ENCODE measurements at places on chromosomes 2 and 18.

- DNase-seq, result no peak
These were observed 364.9 kb downstream of the IRS1 start for GRCh38 chr2:226434702-226435101.

- no peak for DNase-seq
These were observed 224.9 kb upstream of the EPAS1 start for GRCh38 chr2:46072101-46072820.

DNA sequence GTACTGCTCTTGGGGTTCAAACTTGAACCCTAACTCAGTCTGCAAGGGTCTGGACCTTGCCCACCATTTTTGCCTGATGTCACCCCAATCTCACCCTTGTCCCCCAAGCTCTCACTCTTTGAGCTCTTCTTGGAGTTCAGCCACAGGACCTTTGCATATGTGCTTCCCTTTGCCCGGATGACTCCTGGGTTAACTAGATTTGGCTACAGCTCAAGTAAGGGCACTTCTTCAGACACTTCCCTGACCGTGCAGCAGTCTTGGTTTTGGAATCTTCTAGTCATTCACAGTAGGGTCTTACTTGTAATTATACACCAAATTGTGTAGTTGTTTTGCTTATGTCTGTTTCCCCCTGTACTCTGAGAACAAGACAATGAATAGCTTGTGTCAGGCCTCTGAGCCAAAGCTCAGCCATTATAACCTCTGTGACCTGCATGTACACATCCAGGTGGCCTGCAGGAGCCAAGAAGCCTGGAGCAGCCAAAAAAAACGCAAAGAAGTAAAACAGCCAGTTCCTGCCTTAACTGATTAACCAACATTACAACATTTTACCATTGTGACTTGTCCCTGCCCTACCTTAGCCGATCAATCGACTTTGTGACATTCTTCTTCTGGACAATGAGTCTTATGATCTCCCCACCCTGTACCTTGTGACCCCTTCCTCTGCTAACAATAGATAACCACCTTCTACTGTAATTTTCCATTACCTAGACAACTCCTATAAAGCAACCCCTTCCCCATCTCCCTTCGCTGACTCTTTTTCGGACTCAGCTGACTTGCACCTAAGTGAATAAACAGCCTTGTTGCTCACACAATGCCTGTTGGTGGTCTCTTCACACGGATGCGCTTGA is 1.0 kb upstream of the MOGAT1 start:
- DNase-seq, result no peak

GRCh38 chr18:2963048-2963447 is 49.9 kb downstream of the LPIN2 start:
- no peak for DNase-seq

DNA sequence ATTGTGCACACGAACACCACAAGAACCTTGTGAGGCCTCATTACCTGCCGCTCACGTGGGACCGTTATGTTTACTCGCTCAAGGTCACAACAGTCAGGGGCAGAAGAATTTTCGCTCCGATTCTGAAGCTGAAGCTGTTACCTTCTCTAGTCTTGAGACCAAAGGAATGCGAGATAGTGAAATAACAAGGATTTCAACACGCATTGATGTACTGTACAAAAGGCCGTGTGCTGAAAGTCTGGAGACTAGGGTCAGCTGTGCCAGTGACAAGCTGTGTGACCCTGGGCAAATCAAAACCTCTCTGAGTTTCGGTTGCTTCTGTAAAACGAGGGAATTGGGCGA is 583 bp downstream of the NEMP2 start:
- DNase-seq, result no peak

DNA sequence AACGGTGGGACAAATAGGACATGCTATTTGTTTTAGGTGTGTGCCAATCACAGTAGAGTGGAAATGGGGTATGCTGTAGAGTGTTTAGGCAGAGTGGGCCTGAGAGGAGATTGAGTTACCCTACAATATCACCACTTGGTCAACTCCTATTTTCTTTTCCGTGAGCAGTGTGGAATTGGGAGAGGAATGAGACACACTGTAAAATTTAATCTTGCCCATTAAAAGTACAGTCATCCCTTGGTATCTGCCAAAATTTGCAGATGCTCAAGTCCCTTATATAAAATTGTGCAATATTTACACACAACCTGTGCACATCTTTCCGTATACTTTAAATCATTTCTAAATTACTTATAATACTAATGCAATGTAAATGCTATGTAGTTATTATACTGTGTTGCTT is 12.4 kb downstream of the FBXO48 start:
- no peak for DNase-seq

GRCh38 chr2:97354576-97354975 is 235.1 kb downstream of the ANKRD36B start:
- no peak for DNase-seq

DNA sequence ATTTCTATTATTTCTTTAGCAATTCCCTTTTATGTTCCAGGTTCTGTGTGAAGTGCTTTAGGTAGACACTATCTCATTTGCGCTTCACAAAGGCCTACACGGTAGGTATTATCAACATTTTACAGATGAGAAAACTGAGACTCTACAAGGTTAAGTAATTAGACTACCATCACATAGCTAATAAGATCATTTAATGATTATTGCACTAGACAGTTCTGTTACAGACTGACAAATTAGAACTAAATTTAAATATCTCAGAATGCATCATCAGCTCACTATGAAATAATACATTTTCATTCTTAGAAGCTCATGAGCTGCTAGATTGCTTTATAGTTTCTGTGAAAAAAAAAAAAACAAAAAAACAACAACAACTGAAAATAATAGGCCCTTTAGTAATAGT is 37.9 kb downstream of the DARS1 start:
- DNase-seq, result no peak

- no peak for DNase-seq
These were observed 14.2 kb upstream of the PRELID3A start for GRCh38 chr18:12393510-12393909.

DNA sequence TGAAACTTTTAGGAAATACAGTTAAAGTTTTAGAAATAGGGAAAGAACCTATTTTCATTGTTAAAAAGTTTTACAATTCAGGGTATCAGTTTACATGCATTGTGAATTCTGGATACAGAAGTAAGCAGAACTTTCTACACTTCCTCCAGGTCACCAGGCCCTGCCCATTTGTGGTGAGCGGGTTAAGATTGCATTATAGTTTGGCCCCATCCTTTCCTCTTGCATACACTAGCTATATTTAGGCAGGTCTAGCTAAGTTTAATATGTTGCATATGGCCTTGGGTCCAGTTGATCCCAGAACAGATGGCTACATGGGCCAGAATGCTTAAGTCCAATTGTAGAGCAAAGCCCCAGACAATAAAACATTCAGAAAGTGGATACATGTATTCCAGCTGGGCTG is 4.8 kb downstream of the VWA3B start:
- DNase-seq, result no peak

DNA sequence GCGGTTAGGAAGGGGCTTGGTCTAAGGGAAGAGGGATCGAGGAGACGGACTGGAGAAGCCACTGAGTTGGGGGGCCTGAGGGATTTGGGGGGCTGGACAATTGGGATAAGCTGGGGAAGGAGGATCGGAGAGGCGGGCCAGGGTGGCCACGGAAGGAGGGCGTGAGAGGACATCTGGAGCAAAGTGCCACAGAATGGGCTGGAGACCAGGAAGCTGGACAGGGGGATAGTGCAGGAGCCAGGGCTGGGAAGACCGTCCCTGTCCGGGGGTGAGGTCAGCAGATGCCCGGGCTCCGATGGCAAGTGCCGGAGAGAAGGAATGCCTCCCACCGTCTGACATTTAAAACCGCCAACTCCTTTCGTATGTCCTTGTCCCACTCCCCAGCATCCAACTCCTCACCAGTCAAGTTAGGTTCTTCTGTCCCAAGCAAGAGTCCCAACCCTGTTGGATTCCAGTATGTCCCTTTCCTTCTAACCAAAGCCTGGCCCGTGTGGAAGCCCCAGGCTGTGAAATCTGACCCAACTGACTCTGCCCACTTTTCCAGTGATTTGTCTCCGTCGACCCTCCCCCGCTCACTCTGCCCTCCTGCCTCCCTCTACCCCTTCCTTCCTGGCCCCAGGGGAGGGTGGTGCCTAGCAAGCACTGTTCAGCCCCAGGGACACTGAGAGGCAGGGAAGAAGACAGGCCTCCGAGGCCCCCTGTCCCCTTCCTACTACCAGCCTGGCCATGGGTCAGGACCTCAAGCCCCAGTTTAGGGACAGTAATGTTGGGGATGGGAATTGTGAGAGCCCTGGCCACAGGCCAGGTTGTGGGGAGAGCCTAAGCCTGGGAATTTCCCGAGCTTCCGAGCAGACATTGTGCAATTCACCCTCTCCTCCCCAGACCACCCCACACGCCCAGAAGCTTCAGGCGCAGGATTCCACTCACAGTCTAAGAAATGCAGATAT is 31.5 kb upstream of the TMBIM1 start:
- no peak for DNase-seq

DNA sequence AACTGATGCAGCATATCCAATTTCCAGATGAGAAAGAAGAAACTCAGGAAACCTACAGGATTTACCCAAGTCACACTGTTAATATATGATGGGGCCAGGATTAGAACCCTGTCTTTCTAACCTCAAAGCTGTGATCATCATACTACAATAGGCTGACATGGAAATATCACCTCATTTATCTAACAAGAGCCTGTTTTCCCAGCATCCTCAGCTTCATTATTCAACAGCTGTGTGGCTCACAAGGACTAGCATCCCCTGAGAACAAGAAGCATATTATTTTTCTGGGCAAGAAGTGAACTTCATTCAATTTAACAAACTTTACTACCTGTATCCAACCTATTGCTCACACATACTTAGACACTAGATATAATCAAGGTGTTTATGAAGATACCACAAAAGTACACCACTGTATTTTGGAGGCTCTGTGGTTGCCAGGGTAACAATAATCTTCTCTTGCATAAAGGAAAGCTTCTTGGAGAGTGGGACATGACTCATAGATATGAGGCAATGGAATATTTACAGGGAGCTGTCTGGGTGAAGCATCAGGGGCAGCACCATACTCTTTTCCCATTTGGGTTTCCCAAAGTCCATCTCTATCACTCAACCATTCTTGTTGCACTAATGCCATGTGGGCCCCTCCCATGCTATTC is 218.2 kb downstream of the RAD51AP2 start:
- no peak for DNase-seq

GRCh38 chr2:83369601-83370418 is 1089.3 kb downstream of the SUCLG1 start:
- no peak for DNase-seq

DNA sequence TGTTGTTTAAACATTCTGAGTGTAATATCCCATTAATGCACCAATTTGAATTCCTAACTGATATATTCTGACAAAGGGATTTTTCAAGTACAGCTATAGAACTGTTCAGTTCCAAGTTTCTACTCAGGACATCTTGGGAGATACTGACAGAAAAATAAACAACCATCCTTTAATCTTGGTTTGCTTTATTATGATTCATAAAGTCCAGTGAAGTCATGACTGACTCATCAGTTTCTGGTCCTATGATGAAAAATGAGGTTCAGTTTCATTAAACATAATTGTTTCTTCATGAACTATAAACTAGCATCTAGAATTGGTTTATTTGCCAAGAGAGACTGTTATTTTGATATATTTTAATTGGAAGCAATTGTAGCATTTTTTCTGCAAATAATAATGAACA is 896.2 kb downstream of the CCDC85A start:
- DNase-seq, result no peak

- no peak for DNase-seq
These were observed 58.3 kb downstream of the MTCL1 start for GRCh38 chr18:8763611-8764010.

DNA sequence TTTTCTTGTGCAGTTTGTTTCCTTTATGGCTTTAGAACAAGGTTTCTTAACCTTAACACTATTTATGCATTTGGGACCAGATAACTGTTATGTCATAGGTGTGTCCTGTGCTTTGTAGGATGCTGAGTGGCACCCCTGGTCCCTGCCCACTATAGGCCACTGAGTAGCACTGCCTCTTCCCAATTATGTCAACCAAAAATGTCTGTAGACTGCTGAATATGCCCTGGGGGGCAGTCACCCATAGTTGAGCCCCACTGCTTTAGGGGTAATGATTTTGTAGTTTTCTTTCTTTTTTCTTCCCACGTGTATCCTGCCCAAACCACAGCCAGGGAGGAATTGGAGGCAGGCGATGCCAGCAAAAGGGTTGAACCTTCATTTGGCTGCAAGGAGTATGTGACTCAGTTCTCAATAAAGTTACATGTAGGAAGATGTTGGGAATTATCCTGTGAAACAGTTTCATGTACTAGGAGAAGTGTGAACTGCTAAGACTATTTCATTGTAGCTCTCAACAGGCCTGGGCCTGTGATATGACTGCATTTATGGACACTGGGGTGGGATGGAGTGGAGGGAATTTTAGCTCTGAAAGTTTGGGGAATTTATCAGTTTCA is 65.7 kb downstream of the FMNL2 start:
- no peak for DNase-seq

DNA sequence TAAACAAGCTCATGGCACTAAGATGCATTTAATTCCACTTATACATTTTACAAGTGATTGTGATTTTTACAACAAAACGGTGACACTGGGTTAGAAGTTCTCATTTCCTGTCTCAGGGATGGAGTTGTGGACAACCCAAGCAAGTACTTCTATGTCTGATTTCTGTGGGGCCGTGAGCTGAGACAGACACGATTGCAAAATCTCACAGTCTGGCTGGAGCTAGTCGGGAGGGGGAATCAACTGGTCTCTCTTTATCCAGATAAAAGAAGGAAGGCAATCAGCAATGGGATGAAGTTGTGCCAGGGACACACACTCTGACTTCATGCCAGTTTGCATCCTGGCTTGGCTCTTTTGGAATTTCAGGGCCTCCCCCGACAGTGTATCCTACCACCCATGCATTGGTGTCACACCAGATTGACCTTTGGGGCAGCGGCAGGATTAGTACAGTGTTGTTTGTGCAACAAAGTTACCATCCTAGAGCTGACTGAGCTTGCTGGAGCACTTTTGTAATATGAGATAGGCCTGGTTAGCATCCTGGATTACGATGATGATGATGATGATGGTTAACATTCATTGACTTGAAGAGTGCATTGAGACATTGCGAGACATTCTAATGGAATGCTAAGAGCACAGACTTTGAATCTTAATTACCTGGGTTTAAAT is 98.8 kb downstream of the CTAGE1 start:
- DNase-seq, result no peak

DNA sequence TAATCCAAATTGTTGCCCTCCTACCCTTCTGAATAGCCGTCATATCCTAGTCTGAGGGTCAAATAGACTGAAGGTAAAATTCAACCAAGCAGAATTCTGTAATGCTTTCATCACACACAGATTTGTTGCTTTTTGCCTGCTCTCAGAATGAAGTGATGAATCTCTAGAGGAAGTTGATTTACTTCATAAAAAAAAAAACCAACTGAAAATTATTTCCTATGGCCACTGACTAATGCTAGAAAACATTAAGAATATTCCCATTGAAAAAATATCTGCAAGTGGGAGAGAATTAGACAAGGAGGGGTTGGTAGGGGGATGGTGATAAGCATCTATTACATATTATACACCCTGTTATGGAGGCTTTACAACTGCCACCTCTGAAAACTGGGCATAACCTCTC is 2.3 kb upstream of the IL1RL2 start:
- DNase-seq, result no peak

- DNase-seq, result no peak
These were observed 55.7 kb upstream of the SLC39A10 start for GRCh38 chr2:195601361-195601760.
